ENCODE measurements at places on chromosomes 4 and X.

- no peak for DNase-seq
Observed at GRCh38 chrX:38824176-38824575, 22.9 kb downstream of the MID1IP1 start.

GRCh38 chrX:69503782-69504625, at the start of gene NALF2:
Gene NALF2, plus strand, starts transcription at chrX:69504326. Its CDS starts 957 bp downstream, at chrX:69505283.
- DNase-seq, result no peak

GRCh38 chr4:162705130-162705803, 461.4 kb downstream of the NAF1 start:
- no peak for DNase-seq

- DNase-seq, result no peak
Observed at GRCh38 chrX:68659385-68659784, 11.9 kb downstream of the STARD8 start.

GRCh38 chrX:7269991-7270390, 122.0 kb upstream of the PUDP start:
- no peak for DNase-seq

DNA sequence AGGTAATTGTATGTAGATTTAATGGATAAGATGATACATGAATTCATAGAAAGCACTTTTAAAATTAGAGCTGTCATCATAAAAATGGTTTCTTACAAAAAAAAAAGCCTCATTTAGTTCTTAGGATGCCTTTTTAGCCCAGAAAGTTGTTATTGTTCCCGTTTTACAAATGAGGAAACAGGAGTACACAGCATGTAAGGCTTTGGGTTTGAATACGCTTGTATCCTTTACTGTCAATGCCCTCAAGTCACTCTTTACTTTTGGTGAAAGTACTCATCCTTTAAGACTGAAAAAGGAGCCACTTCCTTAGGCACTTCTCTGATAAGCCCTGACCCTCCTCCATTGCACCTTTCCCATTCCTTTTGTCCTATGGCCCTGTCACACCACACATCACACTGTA, 4.9 kb downstream of the EREG start:
- no peak for DNase-seq

- no peak for DNase-seq
Observed at GRCh38 chrX:71241301-71241700, 12.6 kb downstream of the ZMYM3 start.

GRCh38 chr4:132016703-132017350, 1132.3 kb upstream of the PCDH10 start:
- DNase-seq, result no peak

GRCh38 chr4:70559924-70560323, 32.1 kb upstream of the AMBN start:
- no peak for DNase-seq

- no peak for DNase-seq
Observed at GRCh38 chr4:19803406-19803805, 448.3 kb upstream of the SLIT2 start.

GRCh38 chr4:44861756-44862155, 135.4 kb upstream of the GNPDA2 start:
- DNase-seq, result no peak

GRCh38 chr4:82422616-82423015, 7.6 kb downstream of the HNRNPDL start:
- DNase-seq, result no peak

DNA sequence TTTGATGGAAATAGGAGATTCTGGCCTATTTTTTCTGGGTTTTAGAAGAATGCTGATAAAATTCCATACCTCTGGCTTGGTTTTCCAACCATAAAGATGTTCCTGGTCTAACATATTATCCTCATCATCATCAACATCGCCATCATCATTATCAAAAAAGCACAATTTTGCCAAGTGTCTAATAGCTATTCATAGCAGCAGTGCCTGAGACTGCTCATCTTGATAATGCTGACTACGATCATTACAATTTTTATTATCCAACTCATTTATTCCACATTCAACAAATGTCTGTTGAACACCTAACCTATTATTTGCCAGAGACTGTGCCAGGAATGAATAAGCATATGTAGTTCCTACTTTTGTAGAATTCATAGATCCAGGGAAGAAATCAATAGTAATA, 303.5 kb upstream of the GATB start:
- no peak for DNase-seq

DNA sequence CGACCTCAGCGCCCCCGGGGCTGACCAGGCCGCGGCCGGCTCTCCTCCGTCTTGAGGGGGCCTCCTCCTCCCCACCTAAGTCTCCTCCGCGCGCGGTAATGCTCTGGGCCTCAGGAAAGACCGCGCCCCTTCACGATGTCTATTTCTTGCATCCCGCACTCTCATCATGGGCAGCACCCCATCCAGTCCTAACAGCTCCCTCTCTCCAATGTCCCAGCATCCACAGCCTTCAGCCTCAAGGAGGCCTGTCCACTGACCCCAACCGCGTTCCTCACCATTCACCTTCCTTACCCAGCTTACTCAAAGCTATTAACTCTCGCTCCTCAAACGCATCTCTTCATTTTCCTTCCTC, 77.5 kb downstream of the MAGED4 start:
- DNase-seq, result no peak

DNA sequence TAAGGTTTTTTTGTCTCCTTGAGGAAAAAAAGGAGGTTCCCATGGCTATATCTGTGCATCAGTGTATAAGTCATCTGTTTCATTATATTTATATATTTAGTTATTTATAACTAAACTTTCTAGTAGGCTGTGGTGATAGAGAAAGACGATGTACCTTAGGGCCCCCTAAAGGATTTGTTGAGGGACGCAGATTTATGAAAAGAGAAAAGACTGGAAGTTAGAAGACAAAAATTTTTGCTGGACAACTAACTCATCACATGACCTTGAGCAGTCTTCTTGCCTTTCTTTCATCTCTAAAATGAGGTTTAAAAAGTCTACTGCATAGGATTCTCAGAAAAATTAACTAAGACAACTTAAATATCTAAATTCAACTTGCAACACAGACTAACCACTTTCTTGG, 6.1 kb downstream of the GASK1B start:
- DNase-seq, result no peak

DNA sequence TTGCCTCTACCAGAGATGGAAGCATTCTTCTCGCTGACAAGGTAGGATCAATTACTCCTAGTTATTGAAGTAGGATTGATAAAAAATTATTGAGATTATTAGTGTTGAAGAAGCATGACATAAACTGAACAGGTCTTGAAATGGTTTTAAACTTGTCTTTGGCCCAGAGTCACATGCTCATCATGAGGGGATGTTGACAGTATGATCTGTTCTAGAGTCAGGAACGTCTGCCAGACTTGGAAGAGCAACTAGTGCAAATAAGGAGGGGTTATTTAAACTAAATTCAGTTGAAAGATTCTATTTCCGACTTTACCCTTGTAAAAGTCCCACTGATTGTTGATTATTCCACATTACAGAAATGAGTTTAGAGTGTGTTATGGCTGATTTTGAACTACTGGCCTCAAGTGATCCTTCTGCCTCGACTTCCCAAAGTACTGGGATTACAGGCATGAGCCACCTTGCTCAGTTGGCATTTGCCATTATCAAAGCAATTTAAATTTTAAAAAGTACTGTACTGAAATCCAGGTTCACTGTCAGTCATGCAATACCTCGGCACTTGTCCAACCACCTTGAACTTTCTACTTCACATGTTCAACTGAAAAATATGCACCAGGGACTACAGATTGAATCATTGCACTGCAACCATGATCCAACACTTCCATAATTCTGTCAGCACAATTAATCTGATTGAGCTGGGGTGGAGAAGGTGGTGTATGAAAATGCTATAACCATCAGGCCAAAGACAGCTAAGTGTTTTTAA, 19.7 kb downstream of the FABP2 start:
- no peak for DNase-seq

- no peak for DNase-seq
Observed at GRCh38 chr4:98466868-98467599, 191.4 kb downstream of the TSPAN5 start.

- no peak for DNase-seq
Observed at GRCh38 chr4:7908668-7909067, 31.0 kb downstream of the AFAP1 start.

- DNase-seq, result no peak
Observed at GRCh38 chrX:46254641-46255040, 290.6 kb downstream of the ZNF674 start.

- no peak for DNase-seq
Observed at GRCh38 chr4:168837922-168838321, 172.1 kb downstream of the CBR4 start.

DNA sequence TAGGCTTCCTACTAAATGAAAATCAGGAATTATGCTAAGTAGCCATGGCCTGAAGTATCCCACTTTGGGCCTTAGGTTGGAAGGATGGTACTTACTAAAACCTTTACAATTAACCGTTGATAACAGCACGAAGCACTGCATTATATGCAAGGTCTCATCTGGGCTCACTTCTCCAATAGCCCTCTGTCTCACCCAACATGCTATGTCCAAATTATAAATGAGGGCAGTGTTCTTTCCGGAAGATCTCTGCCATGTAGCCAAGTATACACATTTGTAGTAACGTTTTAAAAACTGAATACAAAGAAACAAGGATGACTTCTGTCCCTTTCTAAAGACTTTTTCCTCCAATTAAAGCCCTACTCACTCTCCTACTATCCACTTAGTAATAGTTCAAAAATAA, 51.6 kb downstream of the SCFD2 start:
- no peak for DNase-seq

- DNase-seq, result no peak
Observed at GRCh38 chr4:78002260-78002659, 54.9 kb upstream of the FRAS1 start.
